Iris pigment epithelial cell (primary cell): ENCODE measurements at places on chromosomes 5 and 9.

- no peak for DNase-seq
Measured at GRCh38 chr5:140185409-140185808, 10.4 kb downstream of the CYSTM1 start.

DNA sequence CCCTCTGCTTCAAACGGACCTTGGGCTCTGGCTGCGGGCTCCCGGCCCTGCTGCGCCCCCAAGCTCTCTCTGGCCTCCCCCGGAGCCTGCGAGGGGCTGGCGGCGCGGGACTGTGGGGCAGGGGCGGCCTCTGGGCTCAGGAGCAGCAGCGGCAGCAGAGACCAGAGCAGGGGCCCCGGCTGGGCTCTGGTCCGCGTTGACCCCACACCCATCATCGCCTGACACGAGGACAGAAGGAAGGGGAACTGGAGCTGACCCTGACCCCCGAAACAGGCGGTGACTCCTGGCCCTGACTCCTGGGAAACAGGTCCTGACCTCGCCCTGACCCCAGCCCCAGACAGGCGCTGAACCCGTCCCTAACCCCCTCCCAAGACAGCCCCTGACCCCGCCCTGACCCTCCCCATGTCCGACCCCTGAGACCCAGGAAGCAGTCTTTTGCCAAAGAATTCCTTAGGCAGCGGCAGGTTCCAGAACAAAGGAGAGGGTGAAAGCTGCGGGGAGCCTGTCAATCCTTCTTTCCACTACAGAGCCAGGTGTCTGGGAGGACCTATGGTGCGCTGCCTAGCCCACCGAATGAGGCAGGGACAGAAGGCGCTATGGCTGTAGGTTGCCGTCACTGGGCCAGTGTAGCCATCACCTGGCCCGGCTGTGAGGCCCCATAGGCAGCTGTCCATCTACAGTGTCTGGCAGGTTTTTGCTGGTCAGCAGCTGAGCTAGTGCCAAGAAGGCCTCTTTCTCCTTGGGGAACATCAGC is 74.7 kb upstream of the SPTLC1 start:
- no peak for DNase-seq

- no peak for DNase-seq
Measured at GRCh38 chr9:71886015-71886414, 25.0 kb downstream of the ABHD17B start.

GRCh38 chr5:123778641-123779040 is 266.7 kb downstream of the CSNK1G3 start:
- no peak for DNase-seq

GRCh38 chr9:136661641-136662325 is 933 bp upstream of the EGFL7 start:
- DNase-seq = no peak

DNA sequence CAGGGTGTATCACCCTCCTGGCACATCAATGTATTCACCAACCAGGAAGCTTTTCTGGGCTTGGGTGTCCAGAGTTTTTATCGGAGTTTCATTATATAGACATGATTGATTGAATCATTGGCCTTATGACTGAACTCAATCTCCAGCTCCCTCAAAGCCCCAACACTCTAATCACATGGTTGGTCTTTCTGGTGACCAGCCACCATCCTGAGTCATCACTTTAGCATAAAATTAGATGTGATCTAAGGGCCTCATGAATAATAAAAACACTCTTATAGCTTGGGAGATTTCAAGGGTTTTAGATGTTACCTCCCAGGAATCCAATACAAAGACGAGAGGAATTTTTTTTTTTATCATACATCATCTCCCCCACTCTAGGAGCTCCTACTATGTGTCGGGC is 7.7 kb upstream of the PBX3 start:
- DNase-seq = no peak

- DNase-seq = no peak
Measured at GRCh38 chr9:131727795-131728545, 11.9 kb downstream of the RAPGEF1 start.

DNA sequence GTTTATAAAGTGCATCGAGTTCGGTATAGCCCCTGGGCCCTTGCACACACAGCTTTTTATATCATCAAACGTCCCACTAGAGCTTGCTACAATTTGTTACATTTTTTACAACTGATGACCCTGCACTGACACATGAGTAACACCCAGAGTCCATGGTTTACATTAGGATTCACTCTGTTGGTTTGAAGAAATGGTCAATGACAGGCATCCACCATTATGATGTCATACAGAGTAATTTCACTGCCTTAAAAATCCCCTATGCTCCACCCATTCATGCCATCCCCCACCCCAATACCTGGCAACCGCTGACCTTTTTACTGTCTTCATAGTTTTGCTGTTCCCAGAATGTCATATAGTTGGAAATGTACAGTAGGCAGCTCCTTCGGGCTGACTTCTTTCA is 130.2 kb downstream of the MED10 start:
- DNase-seq = no peak

DNA sequence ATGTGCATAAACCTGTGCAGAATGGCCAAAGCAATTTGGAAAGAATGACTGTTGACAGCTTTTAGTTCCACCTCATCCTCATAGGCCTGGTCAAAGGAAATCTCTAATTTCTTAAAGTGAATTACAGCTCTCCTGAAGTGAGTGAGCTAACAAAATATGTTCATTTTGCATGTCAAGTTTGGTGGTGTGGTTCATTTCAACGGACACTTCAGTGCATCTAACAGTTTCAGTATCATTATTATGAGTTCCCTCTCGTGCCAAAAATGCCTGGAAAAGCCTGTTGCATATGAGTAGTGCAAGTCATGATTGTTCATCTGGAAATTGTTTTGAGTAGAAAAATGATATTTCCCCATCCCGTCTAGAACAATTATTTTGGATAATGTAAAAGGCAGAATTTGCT is 53.2 kb upstream of the HMHB1 start:
- no peak for DNase-seq

- DNase-seq = no peak
Measured at GRCh38 chr5:137791799-137792198, 37.6 kb upstream of the HNRNPA0 start.

GRCh38 chr5:122978644-122979297 is 57.8 kb downstream of the PPIC start:
- DNase-seq = no peak

GRCh38 chr9:16752601-16753000 is 117.9 kb downstream of the BNC2 start:
- DNase-seq = no peak

DNA sequence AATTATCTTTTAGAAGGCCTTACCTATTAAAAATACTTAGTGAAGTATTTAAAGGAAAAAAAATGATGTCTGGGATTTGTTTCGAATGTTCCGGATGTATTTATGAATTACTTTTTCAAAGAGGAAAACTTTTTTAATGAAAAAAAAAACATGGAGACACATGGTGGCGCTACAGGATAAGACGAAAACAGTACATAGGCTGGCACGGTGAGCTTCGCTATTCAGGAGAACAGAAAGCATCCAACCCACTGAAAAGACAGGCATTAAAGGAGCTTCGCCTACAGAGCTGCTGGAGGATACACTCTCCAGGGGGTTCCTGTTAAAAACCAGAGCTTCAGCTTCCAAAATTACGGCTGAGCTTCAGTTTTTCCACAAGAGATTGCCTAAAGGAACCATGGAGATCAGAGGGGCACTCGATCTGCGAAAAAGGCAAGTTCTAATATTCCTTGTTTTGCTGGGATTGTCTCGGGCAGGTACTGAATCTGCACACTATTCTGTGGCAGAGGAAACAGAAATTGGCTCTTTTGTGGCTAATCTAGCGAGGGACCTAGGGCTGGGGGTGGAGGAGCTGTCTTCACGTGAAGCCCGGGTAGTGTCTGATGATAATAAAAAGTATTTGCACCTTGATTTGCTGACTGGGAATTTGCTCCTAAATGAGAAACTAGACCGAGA is at the start of gene PCDHB14:
Gene PCDHB14 (plus strand): TSS at position 232 of the 672 bp plus-strand sequence. CDS start 163 bp downstream, at position 395.
- DNase-seq = peak; percentile 28

DNA sequence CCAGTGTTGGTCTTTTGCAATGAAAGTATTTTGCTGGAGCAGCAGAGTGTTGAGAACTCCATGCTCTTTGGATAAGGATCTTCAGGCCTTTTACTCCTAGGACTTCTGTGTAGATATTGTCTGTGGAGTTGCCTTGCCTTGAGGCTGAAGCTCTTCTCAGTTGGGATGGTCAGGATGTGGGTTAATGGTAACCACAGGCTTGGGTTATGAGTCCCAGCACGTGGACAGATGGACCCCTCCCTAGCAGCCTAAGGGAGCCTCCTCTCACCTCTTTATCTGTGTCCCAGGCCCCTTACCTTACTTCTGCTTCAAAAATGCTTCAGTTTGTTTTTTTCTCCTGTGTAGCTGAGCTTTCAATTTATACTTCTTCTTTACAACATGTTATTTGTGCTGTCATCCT is 109.9 kb downstream of the MEGF10 start:
- DNase-seq = no peak

GRCh38 chr9:89437772-89438171 is 60.1 kb downstream of the SEMA4D start:
- DNase-seq = no peak

DNA sequence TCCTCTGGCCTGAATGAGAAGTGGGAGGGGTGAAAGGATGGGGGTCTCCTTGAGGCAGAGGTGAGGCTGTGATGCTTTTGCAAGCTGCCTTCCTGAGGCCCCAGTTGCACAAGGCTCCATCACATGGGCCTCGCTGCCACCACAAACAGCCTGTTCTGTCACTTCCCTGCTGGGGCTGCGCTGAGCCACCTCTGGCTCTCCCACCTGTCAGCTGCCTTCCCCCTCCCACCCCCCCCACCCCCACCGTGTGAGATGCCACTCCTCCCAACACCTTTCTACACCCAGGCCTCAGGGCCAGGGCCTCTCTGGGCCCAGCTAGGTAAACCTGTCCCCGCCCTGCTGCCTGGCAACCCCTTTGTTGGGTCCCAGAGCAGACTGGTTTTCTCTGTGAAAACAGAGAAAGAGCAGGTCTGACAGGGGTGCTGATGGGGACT is 4.5 kb upstream of the PDLIM4 start:
- DNase-seq = no peak

DNA sequence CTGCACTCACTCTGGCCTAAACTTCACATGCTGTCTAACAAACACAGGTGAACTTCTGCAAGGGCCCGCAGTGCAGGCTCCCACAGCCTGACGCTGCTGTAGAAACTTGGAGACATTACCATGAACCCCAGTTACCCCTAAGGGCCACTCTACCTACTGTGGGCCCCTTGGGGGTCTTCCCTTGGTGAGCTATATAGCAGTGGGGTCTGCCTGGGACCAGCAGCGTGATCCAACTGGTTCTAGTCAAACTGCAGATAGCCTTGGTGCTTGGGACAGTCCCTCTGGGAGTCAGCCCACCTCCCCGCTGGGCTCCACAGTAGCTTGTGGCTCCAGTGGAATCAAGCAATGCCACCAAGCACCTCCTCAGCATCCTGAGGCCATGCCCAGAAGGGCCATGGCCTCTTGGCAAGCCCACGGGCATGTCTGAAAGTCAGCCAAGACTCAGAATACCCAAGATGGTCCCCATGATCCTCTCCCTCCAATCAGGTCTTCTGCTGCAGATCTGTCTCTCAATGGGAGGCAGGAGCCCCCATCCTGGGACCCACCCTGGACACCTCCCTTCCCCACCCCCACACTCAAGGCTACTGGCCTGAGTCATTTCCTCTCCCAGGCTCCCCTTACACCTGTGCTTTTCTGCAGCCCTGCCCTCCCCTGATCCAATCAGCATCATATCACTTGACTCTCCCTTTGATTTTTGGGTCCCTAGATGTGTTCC is 230.0 kb upstream of the IRX1 start:
- no peak for DNase-seq

DNA sequence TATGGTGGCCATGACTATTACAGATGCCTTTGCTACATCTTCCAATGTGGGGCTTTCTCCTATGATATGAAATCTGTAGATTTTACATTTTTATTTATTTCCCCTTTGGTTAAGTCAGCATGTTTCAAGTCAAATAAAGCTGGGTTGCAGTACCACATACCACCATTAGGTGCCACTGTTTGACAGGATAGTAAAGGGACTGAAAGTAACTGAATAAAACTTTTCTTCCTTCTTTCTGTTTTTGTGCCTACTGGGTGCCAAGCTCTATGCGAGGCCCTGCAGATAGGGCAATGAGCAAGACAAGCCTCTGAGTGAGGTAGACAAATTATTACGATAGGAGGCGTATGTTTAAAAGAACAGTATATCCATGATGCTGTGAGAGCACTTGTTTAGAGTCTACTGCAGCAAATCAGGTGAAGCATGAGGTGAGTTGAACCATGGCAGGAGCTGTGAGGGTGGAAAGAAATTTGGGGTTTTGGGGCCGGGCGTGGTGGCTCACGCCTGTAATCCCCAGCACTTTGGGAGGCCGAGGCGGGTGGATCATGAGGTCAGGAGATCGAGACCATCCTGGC is 64.8 kb downstream of the GDNF start:
- peak; percentile 59 for DNase-seq

DNA sequence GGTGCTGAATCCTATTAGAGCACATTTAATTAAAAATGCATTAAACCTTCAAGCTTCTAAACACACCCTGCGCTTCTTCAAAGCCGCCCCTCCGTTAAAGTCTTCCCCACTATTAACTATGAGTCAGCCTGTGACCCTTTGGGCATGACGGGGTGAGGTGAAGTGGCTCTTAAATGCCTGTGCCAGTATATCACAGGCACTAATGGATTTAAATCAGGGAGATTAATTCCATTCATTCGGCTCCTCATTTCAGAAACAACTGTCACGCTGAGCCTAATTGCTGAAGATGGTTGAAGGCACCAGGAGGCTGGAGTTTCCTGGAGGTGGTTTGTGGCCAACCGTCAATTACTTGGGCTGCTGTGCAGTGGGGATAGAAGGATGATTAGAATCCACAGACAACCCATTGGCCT is 192.6 kb upstream of the MSX2 start:
- peak; percentile 4 for DNase-seq

GRCh38 chr9:68678430-68678829 is 26.6 kb upstream of the PIP5K1B start:
- peak; percentile 4 for DNase-seq

DNA sequence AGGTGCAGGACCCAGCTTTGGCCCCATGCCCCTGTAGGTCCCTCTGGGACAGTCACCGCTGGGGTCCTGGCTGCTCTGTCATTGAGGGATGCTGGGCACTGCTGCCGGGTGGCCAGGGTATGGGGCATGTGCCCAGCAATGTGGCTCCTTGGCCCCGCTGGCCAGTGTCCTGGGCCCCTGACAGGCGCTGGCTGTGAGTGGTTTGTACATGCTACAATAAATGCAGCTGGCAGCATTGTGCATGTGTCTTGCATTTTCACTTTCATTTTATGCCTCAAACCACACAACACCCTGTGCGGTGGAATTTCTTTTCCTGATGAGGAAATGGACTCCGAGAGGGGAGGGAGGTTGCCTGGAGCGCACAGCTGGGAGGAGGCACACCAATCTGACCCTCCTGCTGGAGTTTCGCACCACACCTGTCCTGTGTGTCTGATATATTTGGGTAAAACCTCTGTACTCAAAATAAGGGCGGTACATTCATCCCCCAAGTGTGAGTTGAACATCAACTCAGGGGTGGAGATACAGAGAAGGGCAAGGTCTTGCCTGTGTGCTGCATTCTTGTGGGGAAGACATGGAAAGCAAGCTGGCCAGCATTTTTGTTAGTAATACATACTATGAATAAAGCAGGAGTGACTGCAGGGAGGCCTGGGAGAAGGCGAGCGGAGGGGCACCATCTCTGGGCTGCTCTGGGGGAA is 11.7 kb downstream of the TSPAN17 start:
- DNase-seq = peak; percentile 64

GRCh38 chr9:22041775-22042174 is 32.7 kb upstream of the CDKN2B start:
- DNase-seq = peak; percentile 51

- no peak for DNase-seq
Measured at GRCh38 chr5:146753641-146754040, 124.9 kb downstream of the PPP2R2B start.

- peak; percentile 33 for DNase-seq
Measured at GRCh38 chr9:29044959-29045358, 1471.7 kb upstream of the C9orf72 start.
